ENCODE measurements at places on chromosomes 16 and 17. TPM values are rescaled to one million over a fixed set of nuclear protein-coding genes. Genes with fewer than 3 reads are reported as not detected.

Gene IGFBP4
- total RNA-seq: 0.94 TPM

Gene ST6GALNAC1
- total RNA-seq: 4.0 TPM

Gene ASPHD1
- total RNA-seq: not detected

Gene CFDP1
- total RNA-seq: 23.3 TPM

Gene CACNG3
- total RNA-seq: under 0.01 TPM

Gene KRTAP4-9
- total RNA-seq: not detected

Gene CCDC154
- 0.21 TPM for total RNA-seq

Gene MYH8
- not detected for total RNA-seq

Gene B9D1
- total RNA-seq: 0.63 TPM

Gene PGAP6
- total RNA-seq: 24.8 TPM

Gene CDH8
- not detected for total RNA-seq

Gene TOM1L2
- total RNA-seq: 14.4 TPM

Gene LITAFD
- not detected for total RNA-seq

Gene AHSP
- 0.52 TPM for total RNA-seq

Gene KRTAP2-4
- not detected for total RNA-seq

Gene CDH5
- total RNA-seq: 0.42 TPM

Gene SMIM36
- not detected for total RNA-seq

Gene LCAT
- total RNA-seq: 0.84 TPM

Gene ITGB3
- total RNA-seq: 66.3 TPM

Gene TPSB2
- not detected for total RNA-seq

Gene PRPF8
- 186 TPM for total RNA-seq
